ENCODE measurements at places on chromosomes 11 and 22.
A peak's percentile ranks its signal among the peaks of the same experiment; 100 is the strongest.

DNA sequence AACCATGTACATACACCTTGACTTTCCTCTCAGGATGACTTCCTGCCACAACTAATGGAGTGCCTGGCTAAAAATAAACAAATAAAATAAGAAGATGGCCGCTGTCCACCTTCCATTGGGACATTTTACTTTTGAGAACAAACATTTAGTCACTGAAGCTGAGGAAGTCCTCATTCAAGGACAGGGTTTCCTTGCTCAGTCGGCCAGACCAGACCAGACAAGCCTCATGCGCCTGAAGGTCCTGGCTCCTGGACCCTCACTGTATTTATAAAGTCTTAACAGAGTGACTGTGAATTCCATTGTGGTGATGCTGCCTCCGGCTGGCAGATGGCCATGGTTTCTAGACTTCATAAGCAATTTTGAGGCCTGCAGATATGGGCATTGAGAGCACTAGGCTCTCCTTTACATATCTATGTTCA, 114.5 kb downstream of the MAML2 start:
- no peak for DNase-seq

- no peak for DNase-seq
Measured at GRCh38 chr22:22553735-22554586, 5.1 kb downstream of the PRAME start.

DNA sequence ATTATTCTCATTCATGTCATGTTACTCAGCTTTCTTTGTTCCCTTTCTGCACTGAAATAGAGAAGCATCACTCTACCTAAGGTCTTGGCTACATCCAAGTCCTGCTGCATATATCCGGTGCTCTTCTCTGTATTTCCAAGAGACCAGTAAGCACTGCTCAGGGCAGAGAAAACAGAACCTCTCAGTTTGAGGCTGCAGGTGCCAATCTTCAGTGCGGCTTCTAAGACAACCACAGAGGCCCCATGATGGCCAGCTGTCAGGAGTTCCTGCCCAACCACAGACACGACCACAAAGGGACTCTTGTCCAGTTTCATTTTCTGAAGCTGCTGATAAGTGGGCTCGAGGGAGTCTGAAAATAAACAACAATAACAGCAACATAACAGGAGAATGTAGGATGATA, 378.4 kb upstream of the PITPNB start:
- DNase-seq: no peak

GRCh38 chr22:44407987-44408828, 89.8 kb downstream of the RTL6 start:
- DNase-seq: no peak

DNA sequence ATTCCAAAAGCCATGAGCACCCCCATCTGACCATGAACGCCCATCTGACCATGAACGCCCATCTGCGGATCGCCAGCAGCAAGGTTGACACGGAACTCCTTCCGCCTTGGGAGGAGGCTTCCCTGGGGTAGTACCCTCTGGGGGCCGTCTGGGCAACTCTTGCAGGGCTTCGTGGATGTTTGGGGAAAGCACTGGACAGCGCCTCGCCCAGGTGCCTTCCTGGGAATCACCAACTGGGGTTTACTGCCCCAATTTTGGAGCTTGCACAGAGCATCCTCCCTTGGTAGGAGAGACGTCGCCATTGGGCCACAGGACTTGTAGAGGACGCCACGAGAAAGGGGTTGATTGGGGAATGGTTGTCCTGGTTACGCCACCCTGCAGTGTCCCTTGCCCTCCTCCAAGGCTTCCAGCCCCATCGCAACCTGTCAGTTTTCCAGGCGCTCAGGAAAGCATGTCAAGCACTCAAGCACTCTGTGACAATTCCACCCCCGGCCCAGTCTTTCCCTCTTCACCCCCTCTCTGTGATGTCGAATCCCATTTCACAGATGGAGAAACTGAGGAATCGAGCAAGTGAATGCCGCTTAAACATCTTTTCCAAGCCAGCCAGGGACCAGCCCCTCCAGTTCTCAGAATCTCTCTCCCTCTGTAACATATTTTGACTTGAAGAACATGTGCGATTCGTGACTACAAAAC, 914 bp upstream of the PRDM11 start:
- peak; percentile 72 for DNase-seq

DNA sequence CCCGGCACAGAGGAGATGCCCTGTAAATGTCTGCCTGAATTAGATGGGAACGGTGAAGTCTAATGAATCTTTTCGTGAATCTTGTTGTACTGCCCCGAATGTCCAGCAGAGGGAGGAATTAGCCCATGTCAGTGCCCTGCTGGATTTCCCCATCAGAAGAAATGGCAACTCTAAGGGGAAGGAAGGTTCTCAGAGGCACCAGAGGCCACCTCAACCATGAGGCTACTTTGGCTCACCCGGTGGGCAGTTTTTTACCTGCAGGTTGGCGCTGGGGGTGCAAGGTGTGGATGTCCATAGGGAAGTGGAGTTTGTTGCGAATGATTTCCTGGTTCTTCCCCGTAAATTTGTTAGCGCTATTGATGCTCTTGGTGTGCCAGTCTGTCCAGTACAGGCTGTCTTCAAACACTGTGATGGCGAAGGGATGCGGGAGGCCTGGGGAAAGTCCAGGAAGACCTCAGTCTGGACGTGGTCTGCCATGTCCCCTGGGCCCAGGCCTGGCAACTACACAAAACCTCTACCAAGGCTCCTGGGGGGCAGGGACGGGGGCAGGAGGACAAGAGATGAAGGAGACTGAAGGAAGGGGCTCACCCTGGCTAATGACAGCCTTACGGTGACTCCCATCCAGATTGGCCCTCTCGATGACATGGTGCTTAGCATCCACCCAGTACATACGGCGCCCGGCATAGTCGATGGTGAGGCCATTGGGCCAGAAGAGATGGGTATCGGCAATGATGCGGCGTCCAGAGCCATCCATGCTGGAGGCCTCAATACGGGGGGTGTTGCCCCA, 28.5 kb downstream of the LRP4 start:
- peak; percentile 95 for DNase-seq

DNA sequence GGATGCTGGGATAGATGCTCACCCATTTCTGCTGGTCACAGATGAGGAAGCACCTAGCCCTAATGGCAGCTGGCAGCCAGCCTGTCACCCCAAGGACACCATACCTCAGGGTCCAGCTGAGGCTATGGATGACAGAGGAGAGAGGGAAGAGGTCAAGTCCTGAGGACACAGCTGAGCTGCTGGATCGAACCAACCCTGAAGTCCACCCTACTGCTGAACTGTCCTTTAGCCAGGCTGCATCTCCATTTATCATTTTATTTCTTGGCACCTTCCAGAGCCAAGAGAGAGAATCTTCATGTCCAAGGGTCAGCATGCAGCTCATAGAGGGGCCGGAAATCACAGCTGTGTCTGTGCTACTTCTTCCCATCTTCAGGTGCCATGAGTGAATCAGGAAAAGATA, 30.9 kb downstream of the RPS6KA4 start:
- DNase-seq: no peak

DNA sequence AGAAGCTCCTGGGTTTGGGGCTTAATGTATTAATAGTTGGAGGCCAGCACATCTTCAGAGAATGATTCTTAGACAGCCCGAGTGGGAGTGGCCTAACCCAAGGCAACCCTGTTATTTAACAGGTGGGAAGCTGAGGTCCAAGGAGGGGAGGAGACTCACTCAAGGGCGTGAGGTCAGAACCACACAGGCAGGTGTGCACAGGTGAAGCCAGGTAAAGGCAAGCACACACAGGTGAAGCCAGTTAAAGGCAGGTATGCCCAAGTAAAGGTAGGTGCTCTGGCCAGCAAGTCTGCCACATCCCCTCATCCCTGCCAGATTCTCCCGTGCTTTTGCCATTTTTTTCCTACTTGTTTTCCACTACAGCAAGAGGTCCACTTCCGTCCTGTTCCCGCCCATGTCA, 2.9 kb upstream of the SHANK2 start:
- DNase-seq: no peak
